ENCODE measurements at places on chromosomes 1 and 21.
A peak's percentile ranks its signal among the peaks of the same experiment; 100 is the strongest.

GRCh38 chr1:114468047-114468446 lies 43.0 kb downstream of the TRIM33 start:
- DNase-seq: no peak

DNA sequence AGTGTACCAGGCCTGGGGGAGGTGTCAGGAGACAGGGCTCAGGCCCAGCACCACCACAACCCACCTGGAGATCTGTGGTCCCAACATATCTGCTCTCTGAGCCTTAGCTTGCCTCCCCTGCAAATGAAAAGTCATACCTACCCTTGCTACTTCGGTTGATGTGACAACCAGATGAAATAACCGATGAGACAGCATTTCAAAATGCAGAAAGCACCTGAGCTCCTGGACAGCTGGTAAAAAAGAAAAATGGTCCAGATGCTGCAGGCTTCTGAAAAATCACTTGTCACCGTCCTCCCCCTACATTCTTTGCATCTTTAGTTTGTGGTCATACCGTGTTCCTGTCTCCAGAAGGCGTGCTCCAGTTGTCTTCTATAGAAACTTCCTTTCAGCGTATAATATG lies 52.0 kb upstream of the COA6 start:
- no peak for DNase-seq

- no peak for DNase-seq
These were observed 25.6 kb upstream of the ZNF436 start for GRCh38 chr1:23395154-23395724.

DNA sequence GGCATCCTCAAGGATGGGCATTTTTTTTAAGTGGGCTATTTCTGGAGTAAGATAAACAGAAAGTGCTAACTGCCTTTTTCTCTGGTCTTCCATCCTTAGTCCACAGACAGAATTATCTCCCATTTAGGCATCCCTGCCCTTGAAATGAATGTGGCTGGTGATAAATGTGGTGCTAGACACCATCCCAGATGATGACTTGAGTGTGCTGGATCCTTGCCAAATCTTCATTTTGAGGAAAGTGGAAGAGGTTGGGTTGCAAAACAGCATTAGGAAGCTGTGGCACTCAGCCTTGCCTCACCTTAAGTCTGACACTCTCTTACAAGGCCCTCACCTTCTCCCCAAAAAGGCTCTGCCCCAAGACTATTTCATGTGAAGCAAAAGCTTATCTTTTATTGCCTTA lies 19.2 kb downstream of the MAB21L3 start:
- no peak for DNase-seq

- DNase-seq: no peak
These were observed 94.1 kb upstream of the VANGL1 start for GRCh38 chr1:115547696-115548095.

GRCh38 chr1:178282949-178283367 lies 189.1 kb downstream of the RASAL2 start:
- DNase-seq: peak; percentile 40

- no peak for DNase-seq
These were observed 51.1 kb downstream of the ZNF326 start for GRCh38 chr1:90045853-90046563.

- DNase-seq: no peak
These were observed 12.6 kb upstream of the CHI3L2 start for GRCh38 chr1:111214884-111215283.

DNA sequence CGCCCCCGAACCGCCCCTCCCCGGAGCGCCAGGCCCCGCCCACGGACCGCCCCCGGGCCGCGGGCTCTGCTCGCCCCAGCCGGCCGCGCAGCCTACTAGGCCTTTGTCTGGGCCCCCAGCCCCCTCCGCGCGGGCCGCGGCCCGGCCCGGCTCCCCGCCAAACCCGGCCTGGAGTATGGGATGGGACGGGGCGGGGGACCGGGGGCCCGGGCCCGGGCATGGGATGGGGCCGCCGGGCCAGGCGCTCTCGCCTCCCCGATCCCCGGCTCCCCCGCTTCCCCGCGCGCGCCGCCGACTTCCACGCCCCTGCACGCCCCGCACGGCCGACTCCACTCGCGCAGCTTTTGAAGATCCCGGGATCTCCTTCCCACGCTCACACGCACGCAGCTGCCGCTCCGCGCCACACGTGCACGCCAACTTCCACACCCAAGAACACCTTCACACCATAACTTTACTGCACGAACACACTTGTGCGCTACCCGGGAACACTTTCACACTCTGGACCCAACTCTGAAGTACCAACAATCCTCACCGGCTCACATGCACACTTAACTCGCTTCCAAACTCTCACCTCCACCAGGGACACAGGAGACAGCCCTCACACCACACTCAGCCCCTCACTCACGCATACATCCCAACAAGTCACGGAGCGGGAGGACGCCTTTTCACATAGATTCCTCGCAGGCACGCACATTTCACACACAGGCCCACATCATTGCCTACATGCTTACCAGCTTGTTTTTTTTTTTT lies 437 bp upstream of the HSPG2 start:
- DNase-seq: peak; percentile 60

GRCh38 chr1:95169548-95169947 lies 52.4 kb downstream of the TLCD4 start:
- DNase-seq: no peak

DNA sequence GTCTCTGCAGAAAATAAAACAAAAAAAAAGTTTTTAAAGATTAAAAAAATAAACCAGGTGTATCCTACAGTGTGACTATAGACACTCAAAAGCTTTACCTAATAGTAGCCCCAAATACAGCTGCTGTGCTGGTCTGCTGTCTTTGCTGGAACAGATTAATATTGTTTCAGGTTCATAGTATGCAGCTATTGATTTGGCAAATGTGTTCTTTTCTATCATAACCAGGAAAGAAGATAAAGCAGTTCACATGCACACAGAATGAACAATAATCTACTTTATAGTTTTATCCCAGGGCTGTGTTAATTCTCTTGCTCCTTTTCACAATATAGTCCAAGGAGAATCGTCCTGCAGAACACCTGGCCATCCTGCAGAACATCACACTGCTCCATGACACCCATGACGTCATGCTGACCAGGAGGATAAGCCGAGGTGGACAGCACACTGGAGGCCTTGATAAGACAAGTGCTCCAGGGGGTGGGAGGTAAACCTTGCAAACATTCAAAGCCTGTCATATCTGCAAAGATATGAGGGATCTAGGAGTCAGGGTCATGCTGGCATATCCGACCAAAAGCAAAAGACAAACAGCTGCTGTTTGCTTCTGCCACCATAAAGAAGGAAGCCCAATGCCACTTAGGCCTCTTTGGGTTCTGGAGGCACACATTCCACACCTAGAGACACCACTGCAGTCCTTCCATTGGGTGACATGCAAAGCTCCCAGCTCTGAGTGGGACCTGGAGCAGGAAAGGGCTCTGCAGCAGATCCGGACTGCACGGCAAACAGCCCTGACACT lies 86.1 kb upstream of the SLC2A1 start:
- DNase-seq: no peak

GRCh38 chr1:156804026-156804425 lies 12.6 kb downstream of the SH2D2A start:
- no peak for DNase-seq

DNA sequence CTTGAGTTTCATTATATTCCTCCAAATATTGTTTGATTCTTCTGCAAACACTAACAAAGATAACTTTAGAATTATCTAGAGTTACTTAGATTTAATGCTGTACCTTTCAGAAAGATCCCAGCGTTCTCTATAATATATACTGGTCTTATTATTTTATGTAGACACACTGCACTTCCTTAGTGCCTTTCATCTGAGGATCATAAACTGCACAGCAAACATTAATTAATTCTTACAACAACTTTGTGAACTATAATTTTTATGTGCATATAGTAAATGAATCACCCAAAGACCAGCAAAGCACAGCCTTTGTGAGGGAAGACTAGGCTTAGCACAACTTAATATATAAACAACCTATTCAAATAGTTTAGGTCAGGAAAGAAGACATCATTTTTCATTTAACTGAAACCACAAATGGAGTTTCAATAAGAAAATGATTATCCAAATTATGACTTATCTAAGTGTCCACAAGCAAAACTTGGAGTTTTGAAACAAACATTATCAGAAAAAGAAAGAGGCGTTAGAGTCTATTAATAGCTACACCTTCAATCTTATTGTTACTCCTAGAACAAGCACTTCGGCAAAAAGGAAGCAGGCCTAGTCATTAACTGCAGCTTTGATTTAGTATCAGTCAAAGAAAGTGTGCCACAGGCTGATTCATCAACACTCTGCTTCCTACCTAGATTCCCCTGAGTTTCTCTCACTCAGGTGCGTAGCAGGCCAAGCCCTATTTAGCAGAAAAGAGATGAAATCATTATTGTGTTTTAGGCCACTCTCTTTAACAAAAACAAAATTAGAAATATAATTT lies 22.5 kb upstream of the RC3H1 start:
- no peak for DNase-seq

GRCh38 chr1:175717610-175718540 lies 25.5 kb downstream of the TNR start:
- DNase-seq: no peak

DNA sequence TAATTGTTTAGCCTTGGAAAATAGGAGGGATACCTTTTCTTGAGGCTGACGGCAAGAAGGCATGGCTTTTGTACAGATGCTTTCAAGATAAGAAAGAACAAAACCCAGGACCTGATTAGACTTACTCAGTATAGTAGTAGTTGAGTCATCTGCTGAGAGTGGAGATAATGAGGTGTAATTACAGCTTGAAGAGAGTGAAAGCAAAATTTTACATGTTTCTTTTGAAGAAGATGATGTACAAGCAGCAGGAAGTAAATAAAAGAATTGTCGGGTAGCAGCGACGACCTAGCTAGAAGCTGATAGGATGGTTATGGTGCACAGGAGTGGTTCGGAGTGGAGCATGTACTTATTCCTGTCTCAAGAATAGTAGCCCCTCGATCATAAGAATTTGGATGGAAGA lies 6.6 kb downstream of the ANGPTL1 start:
- DNase-seq: no peak

GRCh38 chr21:37165586-37165985 lies 92.5 kb downstream of the TTC3 start:
- DNase-seq: no peak

DNA sequence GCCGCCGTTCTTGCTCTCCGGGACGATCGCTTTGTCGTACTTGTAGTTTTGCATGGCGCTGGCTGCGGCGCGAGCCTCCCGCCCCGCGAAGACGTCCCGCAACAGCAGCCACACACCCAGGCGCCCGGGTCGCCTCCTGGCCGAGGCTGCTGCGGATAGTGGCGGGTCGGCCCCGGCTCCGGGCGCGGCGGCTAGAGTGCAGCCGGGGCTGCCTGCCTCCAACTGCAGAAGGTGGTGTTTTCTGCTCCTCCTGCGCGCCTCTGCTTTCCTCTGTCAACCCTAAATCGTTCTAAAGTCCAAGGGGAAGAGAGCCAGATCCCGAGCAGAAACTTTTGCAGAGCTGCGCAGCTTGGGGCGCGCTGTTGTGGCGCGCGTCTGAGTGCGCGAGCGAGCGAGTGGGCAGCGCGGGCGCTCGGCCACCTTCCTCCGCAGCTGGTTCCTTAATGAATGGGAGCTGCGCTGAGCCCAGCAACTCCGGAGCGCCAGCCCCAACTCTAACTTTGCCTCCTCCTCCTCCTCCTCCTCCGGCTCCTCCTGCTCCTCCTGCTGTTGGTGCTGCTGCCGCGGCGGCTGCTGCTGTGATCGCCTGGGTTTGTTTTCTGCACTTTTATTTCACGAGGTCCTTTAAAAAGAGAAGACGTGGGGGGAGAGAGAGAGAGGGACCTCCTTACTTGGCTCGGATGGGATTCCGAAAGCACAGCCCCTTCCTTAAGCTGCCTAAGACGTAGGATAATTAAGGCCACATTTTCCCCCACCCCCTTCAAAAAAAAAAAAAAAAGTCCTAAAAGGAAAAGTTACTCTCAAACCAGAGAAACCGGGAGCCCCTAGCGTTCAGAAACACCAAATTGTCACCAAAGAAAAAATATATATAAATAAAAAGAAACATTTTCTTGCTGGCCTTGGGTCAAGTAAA lies at the start of gene PLPP3:
Gene PLPP3, minus strand, starts transcription at position 601 of the 913 bp plus-strand sequence. Its CDS starts 547 bp downstream, at position 54.
- DNase-seq: peak; percentile 87

- DNase-seq: no peak
These were observed 1.3 kb upstream of the PDE4B start for GRCh38 chr1:65791396-65791795.

- DNase-seq: no peak
These were observed 47.3 kb downstream of the SELENOF start for GRCh38 chr1:86866665-86867064.

DNA sequence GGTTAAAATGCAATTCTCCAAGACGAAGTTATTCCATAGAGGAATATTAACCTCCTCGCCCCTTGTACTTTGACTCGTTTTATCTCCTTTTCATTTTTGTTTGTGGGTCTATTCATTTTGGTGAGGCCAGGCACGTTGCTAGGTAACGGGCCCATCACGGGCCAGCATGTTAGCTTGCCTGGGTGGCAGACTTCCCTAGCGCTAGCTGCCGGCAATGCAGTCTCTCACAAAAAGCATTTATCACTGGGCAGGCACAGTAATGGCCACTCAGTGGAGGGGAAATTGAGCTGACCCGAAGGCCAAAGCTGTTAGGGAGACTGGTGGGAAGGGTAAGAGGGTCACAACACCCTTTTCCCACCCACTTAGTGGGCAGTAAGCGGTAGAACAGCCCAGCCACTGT lies 234.4 kb upstream of the FOXD3 start:
- DNase-seq: no peak

- DNase-seq: no peak
These were observed 79.6 kb upstream of the AK4 start for GRCh38 chr1:65068202-65069010.

DNA sequence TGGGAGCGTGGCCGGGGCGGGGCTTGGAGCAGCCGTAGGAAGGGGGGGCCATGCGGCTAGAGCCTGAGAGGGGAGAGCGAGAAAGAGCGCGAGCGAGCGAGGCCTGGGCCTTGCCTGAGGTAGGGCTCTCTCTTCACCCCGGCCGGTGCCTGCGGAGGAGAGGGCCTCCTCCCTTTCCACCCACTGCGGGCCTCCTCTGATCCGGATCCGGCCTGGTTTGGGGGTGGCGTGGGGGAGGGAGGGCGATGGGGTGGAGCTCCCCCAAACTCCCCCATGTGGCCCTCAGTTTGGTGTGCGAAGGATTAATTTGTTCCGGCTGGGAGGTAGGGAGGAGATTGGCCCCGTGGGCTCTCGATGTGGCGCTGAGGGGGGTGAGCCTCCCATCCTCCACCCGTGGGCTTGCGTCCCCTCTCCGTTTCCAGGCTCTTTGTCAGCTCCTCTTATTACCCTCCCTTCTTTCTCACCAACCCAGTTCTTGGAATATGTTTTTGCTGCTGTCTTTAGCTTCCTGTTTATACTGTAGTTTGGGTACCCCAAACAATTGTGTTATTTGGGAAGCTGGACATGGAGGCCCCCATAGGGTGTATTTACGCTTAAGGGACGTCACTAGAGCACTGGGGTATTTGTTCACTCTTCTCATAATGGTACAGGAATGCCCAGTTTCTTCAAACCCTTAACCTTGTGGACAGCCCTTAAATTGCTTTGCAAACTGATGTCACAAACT lies 685 bp downstream of the UBAP2L start:
- DNase-seq: peak; percentile 37

GRCh38 chr1:18347559-18347958 lies 133.2 kb upstream of the KLHDC7A start:
- DNase-seq: no peak

GRCh38 chr1:47938520-47938919 lies 58.7 kb downstream of the TRABD2B start:
- no peak for DNase-seq

Measured in smooth muscle cell of the brain vasculature (primary cell).